Panc1 (cell line): ENCODE measurements at places on chromosomes 1 and 21.

- DNase-seq: no peak
Observed at GRCh38 chr1:117709249-117709691, 103.4 kb downstream of the TENT5C start.

DNA sequence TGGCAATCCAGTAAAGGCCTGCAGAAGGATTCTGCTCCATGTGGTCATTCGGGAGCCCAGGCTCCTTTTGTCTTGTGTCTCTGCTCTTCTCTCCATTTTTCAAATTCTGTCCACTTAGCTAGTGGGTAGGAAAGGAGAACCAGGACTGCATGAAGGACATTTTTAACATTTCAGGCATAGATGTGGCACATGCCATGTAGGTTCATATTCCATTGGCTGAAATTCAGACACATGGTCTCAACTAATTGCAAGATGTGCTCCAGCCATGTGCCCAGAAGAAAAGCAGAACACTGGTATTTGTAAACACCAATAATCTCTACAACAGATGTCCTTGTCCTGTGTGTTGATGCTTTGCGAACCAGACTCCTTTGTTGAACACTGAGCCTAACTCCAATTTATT lies 85.2 kb upstream of the WLS start:
- no peak for DNase-seq

DNA sequence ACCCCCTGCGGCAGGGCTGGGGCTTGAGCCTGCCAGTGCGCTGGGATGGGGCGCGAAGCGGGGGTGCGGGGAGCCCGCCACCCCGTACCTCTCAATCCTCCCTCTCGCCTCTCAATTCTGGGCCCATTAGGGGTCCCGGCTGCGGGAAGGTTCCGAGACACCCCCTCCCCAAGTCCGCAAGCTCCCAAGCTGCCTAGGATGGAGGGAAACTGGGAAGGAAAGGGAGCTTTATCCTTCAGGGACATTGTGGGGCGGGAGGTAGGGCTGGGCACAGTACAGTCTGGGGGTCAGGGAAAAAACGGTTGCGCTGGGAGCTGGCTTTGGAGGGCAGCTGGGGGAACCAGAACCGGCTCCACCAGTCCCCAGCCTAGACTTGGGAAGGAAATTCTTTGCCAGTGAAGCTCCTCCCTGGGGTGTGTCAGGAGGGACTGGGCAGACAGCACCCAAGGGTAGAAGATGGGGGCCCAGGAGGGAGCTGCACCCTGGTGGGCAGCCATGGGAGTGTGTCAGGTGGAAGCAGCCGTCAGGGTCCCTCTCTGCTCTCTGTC lies 904 bp downstream of the GJB3 start:
- DNase-seq: no peak

DNA sequence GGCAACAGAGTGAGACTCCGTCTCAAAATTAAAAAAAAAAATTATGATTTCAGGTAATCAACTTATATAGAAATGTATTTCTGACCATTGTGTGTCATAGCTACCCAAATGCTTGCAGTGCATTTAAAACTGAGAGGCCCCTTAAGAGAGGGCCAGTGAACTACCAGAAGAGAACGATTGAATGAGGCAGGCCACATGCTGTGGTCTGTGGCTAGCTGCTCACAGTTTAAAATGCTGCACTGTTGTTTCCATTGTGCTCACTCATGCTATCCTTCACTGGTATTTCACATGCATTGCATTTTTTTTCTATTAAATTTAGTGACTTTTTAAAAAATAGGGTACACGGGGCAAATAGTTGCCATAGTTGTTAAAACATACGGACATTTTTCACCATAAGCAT lies 26.0 kb downstream of the CHML start:
- no peak for DNase-seq

- no peak for DNase-seq
Observed at GRCh38 chr21:36981049-36981391, 14.6 kb upstream of the HLCS start.

- DNase-seq: no peak
Observed at GRCh38 chr1:168686666-168687065, 42.3 kb downstream of the DPT start.

GRCh38 chr1:160081261-160081936 lies at the start of gene KCNJ9:
KCNJ9 (plus strand) TSS chr1:160081538; CDS start chr1:160084031, 2,493 bp downstream.
- DNase-seq: no peak

GRCh38 chr1:49971088-49971487 lies 52.7 kb downstream of the AGBL4 start:
- DNase-seq: no peak

- no peak for DNase-seq
Observed at GRCh38 chr1:78884685-78885452, 121.7 kb downstream of the ADGRL4 start.

- DNase-seq: no peak
Observed at GRCh38 chr1:10832703-10833102, 36.3 kb upstream of the CASZ1 start.

DNA sequence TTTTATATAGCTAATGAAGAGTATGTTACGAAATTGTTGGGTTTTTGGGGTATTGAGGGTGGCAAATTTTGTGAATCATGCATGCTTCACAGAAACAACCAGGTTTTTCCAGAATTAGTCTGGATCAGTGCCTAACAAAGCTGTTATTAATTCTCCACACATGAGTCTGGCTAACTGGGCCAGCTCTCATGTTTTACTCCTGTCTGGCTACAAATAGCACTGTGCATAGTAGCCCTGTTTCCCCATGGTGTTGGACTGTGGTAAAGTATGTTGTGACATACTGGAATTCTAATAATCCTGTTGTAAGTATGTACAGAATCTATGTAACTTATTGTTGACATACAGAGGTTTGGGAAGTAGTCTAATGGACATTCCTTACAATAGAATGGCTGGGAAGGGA lies 35.8 kb downstream of the S100B start:
- no peak for DNase-seq

- DNase-seq: no peak
Observed at GRCh38 chr1:11942280-11942679, 7.8 kb downstream of the PLOD1 start.

DNA sequence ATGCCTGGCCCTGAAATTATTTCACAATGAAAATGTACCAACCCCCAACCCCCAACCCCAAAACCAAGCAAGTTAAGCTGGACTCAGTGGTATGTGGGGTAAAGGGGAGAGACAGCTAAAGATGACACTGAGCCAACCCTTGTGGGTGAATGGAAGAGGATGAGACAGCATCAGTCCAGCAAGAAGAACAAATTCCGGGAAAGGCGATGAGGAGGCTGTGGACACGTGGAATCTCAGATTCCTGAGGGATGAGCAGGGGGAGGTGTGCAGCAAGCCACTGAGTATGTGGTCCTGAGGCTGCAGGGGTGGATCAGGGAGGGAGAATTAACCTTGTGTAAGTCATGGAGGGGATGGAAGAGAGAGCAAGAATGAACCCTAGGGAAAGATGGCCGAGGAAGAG lies 14.4 kb upstream of the ZNF362 start:
- no peak for DNase-seq

DNA sequence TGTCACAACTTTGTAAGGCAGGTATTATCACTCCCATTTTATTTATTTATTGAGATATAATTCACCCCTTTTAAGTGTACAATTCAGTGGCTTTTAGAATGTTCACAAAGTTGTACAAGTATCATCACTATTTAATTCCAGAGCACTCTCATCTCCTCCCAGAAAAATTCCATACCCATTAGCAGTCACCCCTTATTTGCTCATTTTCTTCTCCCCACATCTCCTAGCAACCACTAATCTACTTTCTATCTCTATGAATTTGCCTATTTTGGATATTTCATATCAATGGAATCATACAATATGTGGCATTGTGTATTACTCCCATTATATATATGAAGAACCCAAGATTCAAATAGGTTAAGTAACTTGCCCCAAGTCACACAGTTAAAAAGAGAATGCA lies 7.0 kb downstream of the DSTYK start:
- DNase-seq: no peak

DNA sequence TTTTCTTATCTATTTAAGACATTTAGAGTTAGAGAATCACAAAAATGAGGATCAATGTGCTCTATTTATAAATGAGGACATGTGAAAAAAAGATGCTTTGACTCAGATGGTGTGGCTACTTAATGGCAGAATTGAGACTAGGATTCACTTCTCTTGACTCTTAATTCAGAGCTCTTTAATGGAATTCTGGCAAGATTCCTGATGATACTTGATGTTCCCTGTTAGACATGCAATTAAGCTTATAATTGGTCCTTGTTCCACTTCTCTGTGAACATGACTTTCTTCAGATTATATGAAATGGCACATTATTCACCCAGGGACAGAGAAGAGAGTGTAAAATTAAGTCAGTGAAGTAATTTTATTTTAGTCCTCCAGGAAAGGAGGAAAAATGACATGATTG lies 165.3 kb downstream of the LRRC7 start:
- no peak for DNase-seq

DNA sequence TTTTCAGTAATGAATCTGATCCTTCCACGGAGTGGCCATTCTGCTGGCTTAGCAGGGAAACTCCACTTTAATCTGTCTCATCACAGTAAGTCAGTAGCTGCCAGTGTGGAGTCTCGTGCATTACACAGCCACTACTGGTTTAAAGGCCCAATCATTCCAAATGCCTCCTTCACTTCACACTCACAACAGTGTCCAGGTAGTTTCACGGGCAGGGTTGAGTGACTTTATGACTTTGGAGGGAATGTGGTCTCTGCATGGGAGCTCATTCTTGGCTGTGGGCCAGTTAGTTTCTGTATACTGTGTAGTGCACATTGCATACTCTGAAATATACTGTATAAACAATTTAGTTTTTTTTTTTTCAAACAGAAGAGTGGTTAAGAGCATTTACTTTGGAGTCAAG lies 34.6 kb upstream of the C1orf87 start:
- DNase-seq: no peak

DNA sequence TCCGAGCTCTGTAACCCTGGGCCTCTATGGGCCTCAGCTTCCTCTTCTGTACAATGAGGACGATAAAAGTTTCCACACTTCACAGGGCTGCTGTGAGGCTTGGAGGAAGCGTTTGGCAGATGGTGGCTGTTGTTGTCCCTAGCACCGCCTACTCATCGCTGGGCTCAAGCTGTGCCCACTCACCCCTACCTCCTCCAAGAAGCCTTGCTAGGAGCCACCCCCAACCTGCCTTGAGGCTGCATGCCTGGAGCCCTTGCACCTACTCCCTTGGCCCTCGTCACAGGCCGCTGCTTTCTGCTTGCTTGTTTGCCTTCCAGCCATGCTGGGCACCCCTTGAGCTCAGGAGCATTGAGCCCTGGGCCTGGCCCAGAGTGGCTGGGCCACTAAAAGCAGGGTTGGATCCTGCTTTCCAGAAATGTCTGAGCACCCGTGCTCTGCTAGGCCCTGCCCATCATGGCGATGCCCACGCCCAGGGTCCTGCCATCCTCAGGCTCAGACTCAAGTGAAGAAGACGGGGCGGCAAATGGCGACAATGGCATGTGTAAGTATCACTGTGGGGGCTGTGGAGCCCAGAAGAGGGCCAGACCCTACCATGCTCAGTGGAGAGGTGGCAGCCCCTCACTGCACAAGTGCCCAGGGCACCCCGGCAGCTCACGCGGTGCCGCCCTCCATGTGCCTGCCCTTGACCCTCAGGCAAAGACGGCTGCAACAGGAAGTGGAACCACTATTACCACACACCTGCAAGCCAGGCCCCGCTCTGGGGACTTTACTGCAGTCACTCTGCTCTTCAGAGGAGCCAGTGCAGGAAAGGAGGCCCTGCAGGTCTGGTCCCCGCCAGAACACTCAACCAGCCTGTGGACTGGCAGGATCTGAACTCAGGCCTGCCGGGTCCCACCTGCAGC lies 9.5 kb downstream of the SH3BGRL3 start:
- DNase-seq: no peak

DNA sequence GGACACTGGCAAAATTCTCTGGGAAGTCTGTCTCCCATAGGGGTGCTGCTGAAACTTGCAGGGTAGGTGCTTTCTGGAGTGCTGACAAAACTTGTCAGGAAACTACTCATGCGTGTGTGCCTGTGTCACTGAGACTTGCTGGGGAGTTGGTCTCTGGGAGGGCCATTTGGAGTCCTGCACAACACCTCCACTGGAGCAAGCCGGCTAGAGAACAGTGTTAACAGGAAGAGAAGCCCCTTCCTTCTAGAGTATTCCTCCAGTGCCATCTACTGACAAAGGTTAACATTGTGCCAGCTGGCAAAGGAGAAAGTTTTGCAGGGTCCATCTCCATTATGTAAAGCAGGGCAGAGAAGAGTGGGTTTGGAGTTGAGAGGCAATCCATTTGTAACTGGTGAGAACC lies 30.0 kb downstream of the ZMYM4 start:
- DNase-seq: peak; percentile 20

DNA sequence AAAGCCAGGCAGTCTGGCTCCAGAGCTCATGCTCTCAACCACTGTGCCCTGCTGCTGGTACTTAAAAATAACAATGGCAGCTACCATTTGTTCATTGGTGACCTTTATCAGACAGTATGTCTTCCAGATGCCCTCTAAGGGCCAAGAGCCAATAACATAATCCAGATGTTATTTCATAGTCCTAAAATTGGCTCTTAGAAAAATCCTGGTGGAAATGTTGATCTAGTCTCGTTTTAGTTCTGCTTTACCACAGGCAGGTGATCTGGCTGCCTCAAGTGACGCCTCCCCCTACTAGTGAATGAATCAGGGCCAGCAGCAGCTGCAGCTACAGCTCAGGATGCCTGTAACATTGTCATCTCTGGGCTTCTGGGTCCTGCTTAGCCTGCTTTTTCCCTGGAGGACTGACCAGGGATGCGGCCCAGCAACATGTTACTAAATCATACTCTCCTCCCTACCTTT lies 12.6 kb upstream of the HMGN2 start:
- no peak for DNase-seq

DNA sequence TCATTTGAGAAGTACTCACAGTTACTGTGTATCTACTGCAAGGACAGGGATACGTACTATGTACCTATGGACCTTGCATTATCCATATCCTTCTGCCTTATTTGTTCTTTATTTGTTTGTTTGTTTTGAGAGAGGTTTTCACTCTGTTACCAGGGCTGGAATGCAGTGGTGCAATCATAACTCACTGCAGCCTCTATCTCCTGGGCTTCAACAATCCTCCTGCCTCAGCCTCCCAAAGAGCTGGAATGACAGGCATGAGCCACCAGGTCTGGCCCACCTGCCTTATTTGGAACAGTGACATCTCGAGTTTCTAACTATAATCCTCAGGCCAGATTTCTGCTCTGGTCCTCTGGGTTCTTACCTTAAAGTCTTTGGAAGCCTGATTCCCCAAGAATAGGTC lies 395.5 kb upstream of the PKN2 start:
- DNase-seq: no peak

DNA sequence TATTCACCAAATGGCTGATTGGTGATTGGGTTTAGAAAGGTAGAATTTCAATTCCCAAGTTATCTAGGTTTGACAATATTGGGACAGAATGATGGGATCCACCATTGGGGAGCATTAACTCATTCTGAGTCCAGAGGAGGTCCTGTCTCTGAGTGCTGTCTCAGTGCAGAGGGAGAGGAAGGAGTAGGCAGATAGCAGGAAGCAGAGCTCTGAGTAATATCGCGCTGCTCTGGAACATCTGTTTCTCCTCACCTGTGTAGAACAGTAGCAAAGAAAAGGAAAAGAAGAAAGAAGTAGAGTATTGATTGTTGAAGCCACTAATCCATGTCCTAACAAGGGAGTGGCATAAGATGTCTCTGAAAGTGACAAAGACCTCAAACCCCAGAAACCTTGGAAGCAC lies 1657.8 kb downstream of the MRPL39 start:
- DNase-seq: no peak

GRCh38 chr1:104905322-104905721 lies 1155.6 kb downstream of the AMY1C start:
- no peak for DNase-seq

GRCh38 chr1:201676197-201676596 lies 137.3 kb downstream of the NAV1 start:
- DNase-seq: no peak

- DNase-seq: no peak
Observed at GRCh38 chr1:203324105-203325025, 19.0 kb downstream of the BTG2 start.

- no peak for DNase-seq
Observed at GRCh38 chr1:11053758-11054137, 6.1 kb downstream of the SRM start.
